ENCODE measurements at places on chromosomes 13 and 19. TPM values are rescaled to one million over a fixed set of nuclear protein-coding genes. Genes with fewer than 3 reads are reported as not detected.

Gene CLEC11A
- total RNA-seq, result 33.6 TPM

Gene MAU2
- total RNA-seq, result 27.0 TPM

Gene FAM216B
- total RNA-seq, result 0.09 TPM

Gene ZNF681
- 0.28 TPM for total RNA-seq

Gene NALCN
- total RNA-seq, result 11.6 TPM

Gene CEACAM3
- not detected for total RNA-seq

Gene KLF12
- total RNA-seq, result 4.7 TPM

Gene RAB20
- 12.7 TPM for total RNA-seq

Gene WDR87
- not detected for total RNA-seq

Gene NKPD1
- 0.14 TPM for total RNA-seq

Gene HS6ST3
- not detected for total RNA-seq

Gene C19orf67
- not detected for total RNA-seq

Gene IL27RA
- 1.7 TPM for total RNA-seq

Gene DHDH
- total RNA-seq, result 0.14 TPM

Gene CD22
- total RNA-seq, result 0.14 TPM

Data from smooth muscle cell of bladder (primary cell).